ENCODE measurements at places on chromosomes 4 and X.
A peak's percentile ranks its signal among the peaks of the same experiment; 100 is the strongest.

DNA sequence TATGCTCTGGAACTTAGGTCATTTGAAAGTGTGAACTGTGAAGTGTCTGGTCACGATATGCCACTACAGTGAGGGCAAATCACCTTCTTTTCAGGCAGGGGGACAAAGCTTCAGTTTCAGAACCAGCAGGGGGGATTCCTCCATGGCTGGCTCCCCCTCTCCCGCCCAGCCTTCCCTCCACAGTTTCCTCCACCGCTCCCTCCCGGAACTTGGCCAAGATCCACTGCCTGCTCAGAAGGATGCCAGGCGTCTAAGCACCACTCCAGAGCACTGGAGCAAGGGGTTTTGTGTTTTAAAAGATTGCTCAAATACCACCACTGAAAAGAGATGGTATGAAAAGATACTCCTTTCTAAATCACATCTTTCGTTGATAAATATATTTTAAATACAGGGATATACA lies 126.9 kb downstream of the ELOVL6 start:
- no peak for DNase-seq

DNA sequence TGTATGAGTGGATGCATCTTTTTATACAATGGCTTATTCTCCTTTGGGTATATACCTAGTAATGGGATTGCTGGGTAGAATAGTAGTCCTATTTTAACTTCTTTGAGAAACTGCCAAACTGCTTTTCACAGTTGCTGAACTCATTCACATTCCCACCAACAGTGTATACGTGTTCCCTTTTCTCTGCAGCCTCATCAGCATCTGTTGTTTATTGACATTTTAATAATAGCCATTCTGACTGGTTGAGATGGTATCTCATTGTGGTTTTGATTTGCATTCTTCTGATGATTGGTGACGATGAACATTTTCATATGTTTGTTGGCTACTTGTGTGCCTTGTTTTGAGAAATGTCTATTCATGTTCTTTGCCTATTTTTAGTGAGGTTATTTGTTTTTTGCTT lies 687.0 kb upstream of the EPHA5 start:
- DNase-seq, result no peak

DNA sequence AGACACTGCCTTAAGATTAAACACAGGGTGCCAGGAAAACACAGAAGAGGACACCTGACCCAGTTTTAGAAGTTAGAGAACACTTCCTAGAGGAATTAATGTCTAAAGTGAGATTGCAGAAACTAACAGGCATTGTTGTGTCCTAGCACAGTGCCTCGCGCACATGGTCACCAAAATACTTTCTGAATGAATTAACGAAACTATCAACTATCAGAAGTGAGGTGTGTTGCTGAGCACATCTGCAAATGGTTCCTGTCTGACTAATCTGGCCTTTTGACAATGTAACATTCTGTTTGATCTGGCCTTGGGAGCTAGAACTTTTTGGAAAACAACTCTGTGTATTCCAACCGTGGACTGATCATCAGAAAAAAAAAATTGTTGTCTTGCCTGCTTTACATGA lies 556.8 kb upstream of the LCORL start:
- no peak for DNase-seq

GRCh38 chr4:53734584-53735353 lies 143.5 kb upstream of the LNX1 start:
- no peak for DNase-seq

GRCh38 chrX:126137899-126138298 lies 28.2 kb downstream of the DCAF12L2 start:
- no peak for DNase-seq

- no peak for DNase-seq
Measured at GRCh38 chrX:84046403-84046984, 141.5 kb downstream of the RPS6KA6 start.

DNA sequence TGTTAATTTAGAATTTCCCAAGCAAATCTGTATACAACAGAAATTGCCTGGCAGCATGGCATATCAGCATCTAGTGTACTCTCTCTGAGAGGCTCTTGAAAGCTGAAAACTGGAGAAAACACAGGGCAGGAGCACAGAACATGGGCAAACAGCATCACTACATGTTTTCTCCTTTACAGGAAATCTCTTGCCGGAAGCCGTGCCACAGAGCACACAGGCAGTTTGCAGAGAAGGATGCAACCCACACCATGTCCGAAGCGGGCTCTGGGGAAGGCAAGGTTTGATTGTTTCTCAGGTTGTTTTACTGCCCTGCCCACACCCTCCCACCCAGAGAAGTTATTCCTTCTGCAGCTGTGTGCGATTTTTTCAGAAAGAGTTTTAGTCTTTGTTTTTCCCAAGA lies 41.1 kb upstream of the FAM9C start:
- DNase-seq, result peak; percentile 76

DNA sequence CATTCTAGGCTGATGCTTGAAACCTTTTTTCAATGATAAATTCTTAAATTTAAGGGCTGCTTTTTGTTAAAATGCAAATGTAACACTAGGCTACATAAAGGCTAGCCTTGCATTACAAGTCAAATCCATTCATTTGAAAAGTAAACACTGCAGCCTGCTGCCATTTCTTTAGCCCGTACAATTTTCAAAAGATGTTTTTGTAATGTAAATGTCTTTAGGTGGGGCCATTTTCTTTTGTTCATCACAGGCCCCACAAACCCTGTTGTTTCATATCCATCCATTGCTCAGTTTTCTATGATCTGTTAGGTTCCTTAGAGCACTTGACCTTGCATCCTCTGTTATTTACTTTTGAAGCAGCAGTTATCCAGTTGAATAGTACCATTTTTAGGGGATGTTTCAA lies 296.2 kb upstream of the AMOT start:
- DNase-seq, result no peak

GRCh38 chrX:118231464-118231863 lies 114.4 kb upstream of the WDR44 start:
- no peak for DNase-seq

GRCh38 chrX:16039363-16039762 lies 84.0 kb upstream of the GRPR start:
- DNase-seq, result no peak

- DNase-seq, result no peak
Measured at GRCh38 chrX:150213481-150214030, 149.6 kb upstream of the MAMLD1 start.

DNA sequence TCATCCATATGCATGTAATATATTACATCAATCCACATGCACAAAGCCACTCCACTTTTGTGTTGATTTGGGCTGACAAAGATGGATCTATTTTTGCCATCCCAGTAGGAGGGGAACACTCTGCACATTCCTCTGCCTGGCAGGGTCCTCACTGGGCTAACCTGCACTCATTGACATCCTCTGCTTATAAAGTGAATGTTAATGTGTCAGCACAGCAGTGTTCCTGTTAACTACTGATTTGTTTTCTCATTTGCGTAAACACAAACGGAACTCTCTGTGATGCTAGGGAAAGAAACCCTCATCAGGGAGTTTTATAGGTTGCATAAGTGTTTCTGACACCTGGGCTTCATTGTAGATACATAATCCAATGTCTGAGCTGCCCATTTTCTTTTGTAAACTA lies 826.0 kb downstream of the RAB28 start:
- no peak for DNase-seq

- DNase-seq, result no peak
Measured at GRCh38 chr4:87442889-87443288, 20.5 kb downstream of the NUDT9 start.

- DNase-seq, result no peak
Measured at GRCh38 chrX:132181364-132181763, 37.9 kb downstream of the RAP2C start.

DNA sequence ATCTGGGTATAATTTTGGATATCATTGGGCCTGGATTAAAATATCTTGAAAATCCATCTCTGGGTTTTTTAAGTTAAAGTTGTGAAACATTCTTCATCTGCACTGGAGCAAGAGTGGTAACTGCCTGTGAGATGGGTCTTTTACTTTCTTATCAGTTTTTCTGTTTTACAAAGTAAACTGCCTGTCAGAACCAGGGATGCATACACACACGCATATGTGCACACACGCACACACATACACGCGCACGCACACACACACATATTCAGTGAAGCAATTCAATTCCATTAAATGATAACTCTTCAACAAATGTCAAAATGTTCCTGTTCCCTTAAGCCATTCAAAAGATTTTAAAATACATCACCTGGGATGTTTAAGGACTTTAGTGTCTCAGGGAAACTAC lies 515.8 kb downstream of the INPP4B start:
- no peak for DNase-seq

DNA sequence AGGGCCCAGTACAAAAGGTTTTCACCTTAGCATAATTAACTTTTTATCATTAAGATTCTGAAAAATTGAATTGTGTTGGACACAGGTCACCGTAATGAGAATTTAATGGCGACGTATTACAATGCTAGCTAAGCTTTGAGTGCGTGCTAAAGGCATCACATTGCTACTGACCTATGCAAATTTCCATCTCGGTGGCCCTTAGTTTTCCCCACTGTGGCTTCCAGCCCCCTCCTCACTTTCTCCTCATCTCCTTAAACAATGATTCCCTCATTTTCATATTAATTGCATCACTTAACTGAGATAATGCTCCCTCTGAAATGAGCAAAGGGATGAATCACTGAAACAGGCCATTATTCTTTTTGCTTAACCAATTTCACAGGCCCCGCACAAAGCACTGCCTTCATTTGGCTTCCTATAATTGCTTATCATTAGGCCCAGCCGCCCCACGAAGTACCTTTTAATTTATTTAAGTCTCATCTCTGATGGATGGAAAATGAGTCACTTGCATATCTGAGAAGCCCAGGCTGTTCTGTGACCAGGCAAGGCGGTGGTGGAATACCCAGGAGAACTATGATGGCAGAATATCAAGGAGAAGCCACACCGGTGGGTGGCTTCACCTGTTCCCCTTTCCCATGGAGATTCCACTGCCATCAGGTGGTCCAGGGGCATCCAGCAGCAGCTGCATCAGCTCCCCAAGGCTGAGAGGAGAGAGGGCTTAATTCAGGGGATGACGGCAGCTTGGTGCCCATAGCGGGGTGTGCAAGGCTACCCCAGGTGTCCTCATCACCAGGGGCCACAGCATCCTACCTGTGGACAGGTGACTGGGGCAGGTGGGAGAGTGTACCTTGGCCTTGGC lies 223.8 kb upstream of the BOD1L1 start:
- DNase-seq, result no peak

- no peak for DNase-seq
Measured at GRCh38 chr4:113276464-113277170, 227.2 kb downstream of the ANK2 start.

GRCh38 chr4:53959343-53960120 lies 104.9 kb downstream of the CHIC2 start:
- no peak for DNase-seq

- DNase-seq, result no peak
Measured at GRCh38 chr4:5378002-5378401, 326.7 kb downstream of the STK32B start.

DNA sequence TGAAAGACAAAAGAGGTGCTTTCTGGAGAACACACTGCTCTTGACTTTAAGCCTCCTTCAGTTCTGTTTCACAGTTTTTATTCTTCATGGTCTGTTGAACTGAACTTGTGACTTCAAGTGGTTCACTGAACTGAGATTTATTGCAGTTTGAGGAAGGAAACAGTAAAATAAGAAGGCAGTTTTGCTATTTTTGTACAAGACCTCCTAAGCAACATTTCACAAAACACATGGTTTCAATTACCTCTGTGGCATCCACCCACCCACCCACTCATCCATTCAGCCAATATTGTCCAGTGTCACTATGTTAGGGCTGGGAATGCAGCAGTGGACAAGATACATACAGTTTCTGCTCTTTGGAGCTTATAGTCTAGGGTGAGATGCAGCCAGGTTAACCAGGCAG lies 131.3 kb downstream of the IL1RAPL2 start:
- no peak for DNase-seq

DNA sequence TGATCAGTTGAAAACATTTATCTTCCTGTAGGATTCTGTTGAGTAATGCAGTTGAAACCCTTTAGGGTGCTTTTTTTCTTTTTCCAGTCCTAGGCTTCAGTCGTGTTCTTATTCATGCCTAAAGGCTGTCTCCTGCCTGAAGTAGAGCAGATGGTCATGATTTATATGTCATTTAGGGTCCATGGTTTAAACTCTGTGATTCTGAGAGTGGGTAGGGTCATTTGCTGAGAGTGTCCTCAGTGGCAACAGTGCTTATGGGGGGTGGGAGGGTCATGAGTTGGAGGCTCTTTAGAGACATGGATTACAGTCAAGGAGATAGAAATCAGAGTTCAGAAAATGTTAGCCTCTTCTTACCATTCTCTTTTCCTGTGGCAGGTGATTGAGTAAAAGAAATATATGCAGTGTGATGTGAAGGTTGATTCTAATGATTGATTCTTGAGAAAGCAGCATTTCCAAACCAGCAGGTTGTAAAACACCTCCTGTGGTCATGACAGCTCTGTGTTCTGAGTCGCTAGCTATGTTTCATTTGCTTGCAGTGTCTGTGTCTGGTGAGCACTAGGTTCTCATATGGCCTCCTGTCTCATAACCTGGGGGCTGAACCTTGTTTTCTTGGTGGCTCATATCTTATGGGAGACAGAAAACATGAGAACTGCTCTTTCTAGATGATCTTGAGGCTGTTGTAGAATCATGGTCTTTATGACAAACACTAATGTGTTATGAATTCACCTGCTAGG lies 60.4 kb downstream of the JADE1 start:
- DNase-seq, result no peak

DNA sequence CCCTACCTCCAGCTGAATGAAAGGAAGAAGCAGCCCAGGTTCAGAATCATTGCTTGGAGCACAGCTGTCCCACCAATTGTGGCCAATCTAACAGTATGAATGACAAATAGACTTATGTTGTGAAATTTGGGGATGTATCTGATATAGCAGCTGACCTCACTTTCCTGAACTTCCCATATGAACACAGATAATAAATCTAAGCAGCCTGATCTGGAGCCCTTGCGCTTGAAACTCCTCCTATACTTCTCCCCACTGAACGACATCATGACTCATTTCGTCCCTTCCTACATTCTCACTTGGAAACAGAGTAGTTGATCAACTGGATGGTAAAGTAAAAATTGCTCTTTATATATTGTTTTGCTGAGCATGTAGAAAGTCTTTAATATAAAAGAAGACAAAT lies 24.2 kb upstream of the AMELX start:
- DNase-seq, result no peak

- DNase-seq, result no peak
Measured at GRCh38 chr4:156771171-156771837, 200.3 kb downstream of the PDGFC start.

DNA sequence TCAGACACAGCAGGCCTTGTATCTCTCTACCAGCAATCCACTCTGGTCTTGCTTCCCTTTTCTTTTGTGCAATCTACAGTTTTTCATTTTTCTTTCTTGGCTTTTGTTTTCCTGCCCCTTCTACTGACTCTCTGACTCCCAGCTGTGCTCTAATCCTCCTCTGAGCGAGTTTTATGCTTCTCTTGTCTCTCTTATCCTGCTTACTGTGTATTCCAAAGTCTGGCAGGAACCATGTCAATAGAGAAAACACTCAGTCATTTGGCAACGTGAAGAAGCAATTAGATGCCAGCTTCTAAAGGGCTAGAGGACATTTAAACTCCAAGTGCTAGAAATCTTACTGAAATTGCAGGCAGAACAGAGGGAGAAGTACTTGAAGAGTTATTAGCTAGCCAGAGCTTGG lies 984.6 kb upstream of the TENM3 start:
- no peak for DNase-seq

- DNase-seq, result no peak
Measured at GRCh38 chr4:61583696-61584095, 383.6 kb downstream of the ADGRL3 start.

GRCh38 chrX:148620023-148620422 lies 119.6 kb downstream of the AFF2 start:
- DNase-seq, result no peak

Data from CD4-positive, alpha-beta T cell treated with Interleukin-4 for 4 hours (primary cell).